Stimulated activated CD8-positive, alpha-beta memory T cell treated with anti-CD3 and anti-CD28 coated beads, Interleukin-4, amount 100 ng/mL, for 4 hours (primary cell): ENCODE measurements at places on chromosomes 5 and 9.

- no peak for DNase-seq
These were observed at the start of gene SLC25A48 for GRCh38 chr5:135834639-135835529. TSS of gene SLC25A48 (plus strand) at chr5:135834663. CDS start at chr5:135834848, 185 bp downstream.

- no peak for DNase-seq
These were observed 31.6 kb downstream of the B4GALT1 start for GRCh38 chr9:33135470-33135958.

- DNase-seq = no peak
These were observed 34.1 kb downstream of the C5orf15 start for GRCh38 chr5:133934311-133934710.

DNA sequence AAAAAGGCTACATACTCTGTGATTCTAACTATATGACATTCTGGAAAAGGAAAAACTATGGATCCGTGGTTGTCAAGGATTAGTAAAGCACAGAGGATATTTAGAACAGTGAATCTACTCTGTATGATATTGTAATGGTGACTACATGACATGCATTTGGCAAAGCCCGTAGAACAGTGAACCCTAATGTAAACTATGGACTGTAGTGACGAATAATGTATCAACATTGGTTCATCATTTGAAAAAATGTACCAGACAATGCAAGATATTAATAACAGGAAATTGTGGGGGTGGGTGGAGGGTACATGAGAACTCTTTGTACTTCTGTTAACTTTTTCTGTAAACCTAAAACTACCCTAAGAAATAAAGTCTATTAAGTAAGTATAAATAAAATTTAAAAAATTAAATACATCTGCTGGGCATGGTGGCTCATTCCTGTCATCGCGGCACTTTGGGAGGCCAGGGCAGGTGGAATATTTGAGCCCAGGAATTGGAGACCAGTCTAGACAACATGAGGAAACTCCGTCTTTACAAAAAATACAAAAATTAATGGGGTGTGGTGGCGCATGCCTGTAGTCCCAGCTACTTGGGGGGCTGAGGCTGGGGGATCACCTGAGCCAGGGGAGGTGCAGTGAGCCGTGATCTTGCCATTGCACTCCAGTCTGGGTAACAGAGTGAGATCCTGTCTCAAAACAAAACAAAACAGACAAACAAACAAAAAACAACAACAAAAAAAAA lies 101.7 kb upstream of the TBC1D2 start:
- DNase-seq = no peak

- DNase-seq = no peak
These were observed 314.7 kb upstream of the GRAMD2B start for GRCh38 chr5:126108470-126108869.

GRCh38 chr5:14100281-14100680 lies 42.9 kb upstream of the TRIO start:
- no peak for DNase-seq

GRCh38 chr9:17760250-17760649 lies 181.4 kb downstream of the SH3GL2 start:
- no peak for DNase-seq

- DNase-seq = no peak
These were observed 126.1 kb upstream of the NFIB start for GRCh38 chr9:14440062-14440461.

GRCh38 chr5:168992016-168992415 lies 308.9 kb downstream of the SLIT3 start:
- no peak for DNase-seq

- DNase-seq = no peak
These were observed 49.0 kb downstream of the PPARGC1B start for GRCh38 chr5:149779124-149779465.

- no peak for DNase-seq
These were observed 37.6 kb upstream of the EIF4EBP3 start for GRCh38 chr5:140509898-140510297.

DNA sequence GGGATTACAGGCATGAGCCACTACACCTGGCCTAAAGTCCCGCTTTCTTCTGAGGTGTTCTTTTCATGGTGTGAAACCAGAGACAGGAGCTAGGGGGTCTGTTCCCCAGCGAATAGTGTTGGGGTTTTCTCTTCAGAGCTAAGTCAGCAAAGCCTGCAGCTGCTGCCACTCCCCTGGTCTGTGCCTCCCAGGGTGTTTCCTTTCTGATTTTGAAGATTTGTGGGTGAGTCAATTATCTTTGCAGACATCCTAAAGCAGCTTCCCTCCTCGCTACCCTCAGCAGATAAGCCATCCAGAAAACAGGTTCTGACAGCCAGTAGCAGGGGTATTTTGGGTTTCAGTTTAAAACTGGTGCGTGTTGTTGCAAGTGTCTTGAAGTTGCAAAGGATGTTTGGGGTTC lies 72.0 kb upstream of the IQGAP2 start:
- DNase-seq = no peak

GRCh38 chr5:164799391-164799790 lies 1294.0 kb downstream of the MAT2B start:
- no peak for DNase-seq

DNA sequence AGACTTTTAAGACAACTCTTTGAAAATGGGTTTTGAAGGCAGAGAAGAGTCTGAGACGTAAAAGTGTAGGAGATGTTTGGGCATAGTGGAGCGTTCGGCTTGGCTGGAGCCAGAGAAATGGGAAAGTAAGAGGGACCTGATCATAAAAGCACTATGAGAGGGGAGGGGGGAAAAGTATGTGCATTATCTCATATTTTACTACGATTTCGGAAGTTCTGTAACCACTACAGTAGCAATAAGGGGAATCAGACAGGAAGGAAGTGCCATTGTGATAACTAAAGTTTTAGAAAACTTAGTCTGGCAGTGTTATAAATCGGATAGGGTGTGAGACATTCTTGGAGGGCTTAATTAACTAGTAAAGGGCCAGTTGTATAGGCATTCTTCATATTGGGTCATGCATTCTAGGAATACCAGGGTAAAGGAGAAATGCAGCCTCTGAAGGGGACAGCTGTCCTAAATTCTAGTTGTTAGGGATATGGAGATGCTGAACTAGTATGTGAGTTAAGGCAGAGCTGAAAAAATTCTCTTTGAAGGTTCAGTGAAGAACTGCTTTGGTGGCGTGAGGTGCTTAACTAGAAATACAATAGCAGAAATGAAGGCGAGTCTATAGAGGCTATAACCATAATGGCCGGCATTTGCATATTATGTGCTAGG lies 83.8 kb upstream of the FREM1 start:
- DNase-seq = no peak

- DNase-seq = no peak
These were observed 496.2 kb downstream of the ARHGEF28 start for GRCh38 chr5:74122175-74122574.

DNA sequence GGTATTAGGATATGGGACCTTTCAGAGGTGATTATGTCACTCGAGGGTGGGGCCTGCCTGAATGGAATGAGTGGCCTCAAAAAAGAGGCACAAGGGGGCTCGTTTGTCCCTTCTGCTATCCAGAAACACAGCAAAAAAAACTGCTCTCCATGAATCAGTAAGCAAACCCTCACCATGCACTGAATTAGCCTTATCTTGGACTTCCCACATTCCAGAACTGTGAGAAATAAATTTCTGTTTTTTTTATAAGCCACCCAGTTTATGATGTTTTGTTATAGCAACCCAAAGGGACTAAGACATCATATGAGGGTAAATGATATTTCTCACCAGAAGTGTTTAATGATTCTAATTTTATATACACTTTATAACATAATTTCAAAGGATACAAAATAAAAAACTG lies 476.6 kb upstream of the EDIL3 start:
- no peak for DNase-seq

DNA sequence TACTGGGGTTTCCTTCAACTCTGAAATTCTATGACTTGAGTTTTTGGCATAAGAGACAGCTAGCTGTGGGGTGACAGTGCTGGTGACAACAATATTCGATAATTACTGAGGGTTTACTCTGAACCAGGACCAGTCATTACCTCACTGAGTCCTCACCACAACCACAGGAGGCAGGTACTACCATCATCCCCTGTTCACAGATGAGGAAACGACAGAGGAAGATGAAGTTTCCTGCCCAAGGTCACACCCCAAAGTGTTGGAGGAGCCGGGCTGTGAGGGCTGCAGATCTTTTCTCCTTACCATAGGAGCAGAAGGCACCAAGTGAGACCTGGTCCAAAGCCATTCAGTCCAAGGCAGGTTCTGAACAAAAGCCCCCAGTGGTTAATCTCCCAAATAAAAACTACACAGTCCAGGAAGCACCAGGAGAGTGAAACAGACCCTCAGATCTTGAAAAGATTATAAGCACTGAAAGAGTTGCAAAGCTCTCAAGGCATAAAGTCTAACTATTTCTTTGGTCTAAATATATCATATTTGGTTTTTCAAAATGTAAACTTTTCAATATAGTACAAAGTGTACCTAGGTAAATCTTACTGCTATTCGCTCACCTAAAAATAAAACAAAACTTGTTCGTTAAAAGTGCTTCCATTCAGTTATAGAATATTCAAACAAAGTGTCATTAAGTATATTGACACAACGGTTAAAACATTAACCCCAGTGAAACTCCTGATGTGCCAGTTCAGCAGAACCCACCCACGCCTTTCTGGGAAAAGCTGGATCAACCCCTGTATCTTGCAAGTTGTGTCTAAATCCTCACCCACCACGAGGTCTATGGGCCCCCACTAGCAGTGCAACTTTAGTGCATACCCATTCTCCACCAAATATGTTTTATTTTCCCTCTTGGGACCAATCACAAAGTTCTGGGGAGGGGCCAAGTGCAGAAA lies 82.6 kb upstream of the EQTN start:
- no peak for DNase-seq

DNA sequence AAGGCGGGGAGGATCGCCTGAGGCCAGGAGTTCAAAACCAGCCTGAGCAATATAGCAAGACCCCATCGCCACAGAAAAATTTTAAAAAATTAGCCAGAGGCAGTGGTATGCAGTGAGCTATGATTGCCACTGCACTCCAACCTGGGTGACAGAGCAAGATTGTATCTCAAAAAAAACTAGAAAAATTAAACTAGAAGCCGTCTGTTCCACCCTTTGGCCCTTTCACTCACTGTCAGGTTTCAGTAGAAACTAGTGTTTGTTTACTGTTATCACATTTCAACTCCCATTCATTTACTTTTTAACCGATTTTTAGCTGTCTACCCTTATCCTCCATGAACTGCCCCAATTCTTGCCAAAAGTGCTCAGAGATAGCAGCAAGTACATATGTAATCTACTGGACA lies 8.3 kb downstream of the UGCG start:
- DNase-seq = no peak

GRCh38 chr5:115522832-115523403 lies 21.7 kb downstream of the FEM1C start:
- DNase-seq = no peak

DNA sequence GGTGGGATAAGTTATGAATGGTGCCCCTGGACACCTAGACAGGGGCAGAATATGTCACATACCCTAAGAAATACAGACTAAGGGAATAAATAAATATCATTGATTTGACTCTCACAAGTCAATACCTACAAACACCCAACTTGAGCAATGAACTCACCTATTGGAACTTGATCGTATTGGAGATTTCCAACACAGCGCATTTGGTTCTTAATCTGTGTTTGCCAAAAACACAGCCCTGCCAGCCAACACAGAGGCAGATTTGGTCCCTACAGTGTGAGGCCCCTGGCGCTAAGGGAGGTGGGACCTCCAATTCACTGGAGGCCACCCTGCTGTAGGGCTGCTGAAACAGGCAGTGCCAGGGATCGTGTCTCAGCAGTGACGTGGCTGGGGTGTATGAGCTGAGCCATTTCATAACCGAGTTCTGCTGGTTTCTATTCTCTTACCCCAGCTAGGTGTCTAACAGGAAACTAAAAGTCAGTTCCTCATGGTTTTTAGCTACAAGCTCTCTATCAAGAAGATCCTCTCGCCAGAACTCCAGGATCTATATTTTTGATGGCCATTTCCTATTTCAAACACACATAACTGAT lies 84.5 kb downstream of the SLC1A1 start:
- no peak for DNase-seq

GRCh38 chr9:124045830-124046177 lies 34.2 kb downstream of the LHX2 start:
- no peak for DNase-seq

DNA sequence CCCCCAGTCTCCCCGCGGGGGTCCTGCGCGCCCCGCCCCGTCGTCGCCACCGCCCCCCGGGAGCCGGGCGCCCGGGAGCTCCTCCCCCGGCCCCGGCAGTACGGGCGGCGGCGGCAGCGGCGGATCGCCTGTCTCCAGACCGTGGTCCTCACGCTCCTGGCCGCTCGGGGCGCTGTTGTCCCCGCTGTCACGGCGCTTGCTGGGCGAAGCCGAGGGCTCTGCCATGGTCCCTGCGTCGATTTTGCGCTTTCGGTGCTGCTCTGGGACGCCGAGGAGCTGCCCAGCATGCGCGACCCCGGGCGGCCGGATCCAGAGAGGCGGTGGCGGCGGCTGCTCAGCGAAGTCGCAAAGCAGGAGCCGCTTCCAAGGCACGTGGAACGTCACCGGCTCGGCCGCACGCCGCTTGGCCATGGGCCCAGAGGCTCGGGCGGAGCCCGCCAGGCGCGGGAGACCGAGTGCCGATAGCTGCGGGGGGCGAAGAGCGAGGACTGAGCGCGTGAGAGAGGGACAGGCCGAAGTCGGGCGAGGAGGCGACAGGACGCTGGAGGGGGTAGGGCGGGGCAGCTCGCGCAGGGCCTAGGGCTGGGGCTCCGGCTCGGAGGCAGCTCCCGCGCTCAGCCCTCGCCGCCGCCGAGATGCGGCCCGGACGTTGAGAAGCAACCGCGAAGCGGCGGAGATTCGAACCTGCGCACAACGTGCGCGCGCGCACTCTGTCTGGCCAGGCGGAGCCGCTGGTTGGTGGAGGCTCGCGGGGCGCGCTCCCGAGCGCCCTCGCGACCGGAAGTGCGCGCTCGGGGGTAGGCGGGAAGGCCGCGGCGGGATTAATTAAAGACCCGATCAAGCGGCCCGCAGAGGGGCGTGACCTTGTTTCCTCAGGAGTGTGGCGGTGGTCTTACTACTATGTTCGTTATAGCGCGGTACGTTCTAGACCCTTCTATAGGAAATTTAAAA lies at the start of gene C9orf40:
TSS of gene C9orf40 (minus strand) at position 712 of the 951 bp plus-strand sequence. CDS start at position 411, 301 bp downstream.
- peak; percentile 82 for DNase-seq

DNA sequence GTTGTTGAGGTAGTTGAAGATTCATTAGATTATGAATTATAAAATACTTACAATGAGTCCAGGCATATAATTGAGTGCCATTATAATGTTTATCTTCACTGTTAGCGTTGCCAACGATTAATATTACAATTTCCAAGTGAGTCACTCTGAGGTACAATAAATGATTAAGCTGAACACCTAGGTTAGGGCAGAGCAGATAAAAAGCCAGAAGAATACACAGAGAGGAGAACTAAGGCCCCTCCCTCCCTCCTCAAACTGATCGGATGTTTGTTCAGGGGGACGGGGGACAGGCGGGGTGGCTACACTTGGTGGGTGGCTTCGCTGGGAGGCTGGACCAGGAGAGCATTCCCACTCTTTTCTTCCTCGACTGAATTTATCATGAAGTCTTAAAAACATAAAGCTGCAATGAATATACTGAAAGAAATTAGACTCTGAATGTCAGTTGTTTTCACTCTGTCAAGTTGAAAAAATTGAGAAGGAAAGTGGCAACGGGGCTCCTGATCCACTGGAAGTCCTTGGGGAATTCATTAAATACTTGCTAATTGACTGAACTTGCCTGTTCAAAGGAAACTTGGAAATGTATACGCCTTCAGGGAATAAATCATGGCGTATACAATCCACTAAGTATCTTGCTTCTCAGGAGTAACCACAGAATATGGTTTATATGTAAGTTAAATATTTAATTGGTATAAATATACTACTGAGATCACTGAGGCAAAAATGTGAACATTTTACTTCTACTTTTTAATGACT lies 198.1 kb downstream of the TSSK1B start:
- DNase-seq = no peak

- no peak for DNase-seq
These were observed 65.4 kb upstream of the GRAMD2B start for GRCh38 chr5:126357585-126358342.

GRCh38 chr9:71790296-71790695 lies 22.0 kb upstream of the CEMIP2 start:
- DNase-seq = no peak
